ENCODE measurements at places on chromosomes 3 and 15. TPM values are rescaled to one million over a fixed set of nuclear protein-coding genes. Genes with fewer than 3 reads are reported as not detected.

TMCO5A gene
- total RNA-seq: not detected

ITIH4 gene
- 3.1 TPM for total RNA-seq

SPATA12 gene
- total RNA-seq: not detected

MYO5C gene
- total RNA-seq: 0.54 TPM

PLSCR4 gene
- not detected for total RNA-seq

CCR1 gene
- total RNA-seq: 22.6 TPM
